ENCODE measurements at places on chromosomes 6 and 20.
A peak's percentile ranks its signal among the peaks of the same experiment; 100 is the strongest.

DNA sequence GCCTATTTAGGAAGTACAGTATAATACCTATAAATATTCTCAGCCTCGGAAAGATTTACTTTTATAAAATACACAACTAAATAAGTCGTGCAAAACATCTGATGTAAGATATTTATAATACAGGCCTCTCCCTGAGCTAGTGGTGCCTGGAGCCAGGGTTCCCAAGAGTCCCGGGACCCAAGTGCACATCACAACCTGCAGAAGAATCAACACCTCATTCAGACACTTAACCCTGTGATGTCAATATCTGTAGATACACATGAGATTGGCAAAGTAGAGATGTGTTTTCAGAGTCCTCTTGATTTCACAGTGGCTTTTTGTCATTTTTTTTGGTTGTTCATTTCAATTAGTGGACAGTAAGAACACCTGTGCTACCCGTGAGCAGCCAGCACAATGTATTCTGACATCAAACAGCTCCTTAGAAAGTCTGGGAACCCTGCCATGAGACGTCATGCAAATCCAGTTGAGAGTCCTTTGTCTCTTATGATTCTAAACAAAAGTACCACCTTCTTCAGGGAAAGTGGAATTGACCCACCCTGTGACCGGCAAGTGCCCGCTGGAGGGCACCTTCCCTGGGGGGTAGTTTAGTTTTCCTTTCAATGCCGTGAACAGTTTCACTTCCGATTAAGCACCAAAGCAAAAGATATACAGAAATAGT lies 101.6 kb downstream of the DACT2 start:
- DNase-seq: no peak

DNA sequence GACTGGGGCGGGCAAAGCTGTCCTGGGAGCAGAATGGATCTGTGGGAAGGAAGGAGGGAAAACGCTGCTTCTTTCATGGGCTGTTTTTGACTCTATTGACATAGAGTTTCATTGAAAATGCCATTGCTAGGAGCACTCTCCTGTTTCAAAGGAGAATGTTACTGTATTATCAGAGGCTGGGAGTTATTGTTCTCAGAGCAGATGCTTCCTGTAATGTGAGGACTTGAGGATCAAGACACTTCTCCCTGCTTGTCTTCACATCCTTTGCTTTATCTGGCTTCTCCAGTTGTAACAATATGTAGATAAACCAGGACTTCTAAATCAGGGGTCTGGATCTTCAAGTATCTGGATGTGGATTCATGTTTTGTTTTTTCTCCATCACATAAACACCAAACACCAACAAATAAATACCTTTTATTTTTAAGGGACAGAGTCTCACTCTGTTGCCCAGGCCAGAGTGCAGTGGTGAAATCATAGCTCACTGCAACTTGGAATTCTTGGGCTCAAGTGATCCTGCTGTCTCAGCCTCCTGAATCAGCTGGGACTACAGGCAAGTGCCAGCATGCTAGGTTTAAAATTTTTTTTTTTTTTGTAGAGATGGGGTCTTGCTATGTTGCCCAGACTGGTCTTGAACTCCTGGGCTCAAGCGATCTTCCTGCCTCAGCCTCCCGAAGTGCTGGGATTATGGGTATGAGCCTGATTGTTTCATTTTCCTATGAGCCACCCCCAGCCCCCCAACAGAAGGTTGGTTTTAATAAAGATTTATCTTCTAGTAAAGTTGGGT lies 3.9 kb downstream of the CD109 start:
- no peak for DNase-seq

- peak; percentile 27 for DNase-seq
These were observed 401.1 kb downstream of the SAMD5 start for GRCh38 chr6:147909640-147910039.

GRCh38 chr6:113859349-113860180 lies 2.4 kb downstream of the MARCKS start:
- DNase-seq: no peak

DNA sequence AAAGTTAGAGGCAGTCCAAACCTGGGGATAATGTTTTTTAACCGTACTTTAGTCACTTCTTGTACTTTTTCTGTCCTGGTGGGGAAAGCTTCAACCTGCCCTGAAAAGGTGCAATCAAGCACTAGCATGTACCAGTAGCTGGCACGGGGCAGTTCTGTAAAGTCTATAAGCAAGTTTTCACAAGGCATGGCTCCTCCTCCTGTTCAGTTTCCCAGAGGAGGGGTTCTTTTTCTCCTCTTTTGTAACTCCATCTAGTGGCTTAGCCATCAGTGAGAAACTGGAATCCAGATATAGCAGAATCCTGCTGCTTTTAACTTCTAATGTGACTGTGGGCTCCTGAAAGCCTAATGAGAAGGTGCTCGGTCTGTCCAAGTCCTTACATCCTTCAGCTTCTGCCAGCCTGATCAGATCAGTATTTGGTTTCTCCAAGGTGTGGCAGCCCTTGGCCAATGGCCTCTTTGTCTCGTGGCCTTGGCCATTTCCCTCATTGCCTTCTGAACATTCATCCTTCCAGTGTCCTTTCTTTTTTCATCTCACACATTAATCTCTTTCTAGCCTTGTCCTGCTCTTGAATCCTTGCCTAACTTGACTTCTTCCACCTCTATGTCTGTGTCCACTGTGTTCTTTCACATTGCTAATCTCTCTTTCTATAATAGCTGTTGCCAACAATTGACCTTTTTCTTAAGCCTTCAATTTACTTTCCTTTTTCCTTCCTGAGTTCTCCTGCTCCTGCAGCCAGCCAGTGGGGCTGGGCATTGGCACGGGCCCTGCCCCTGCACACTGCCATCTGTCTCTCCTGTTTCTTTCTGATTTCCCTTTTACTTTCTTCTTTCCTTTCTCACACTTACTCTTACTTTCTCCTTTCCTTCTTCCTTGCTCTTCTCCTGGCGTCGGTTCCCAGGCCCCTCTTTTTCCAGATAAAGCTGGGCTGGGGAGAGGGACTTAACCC lies 222.0 kb upstream of the SYNCRIP start:
- DNase-seq: no peak

DNA sequence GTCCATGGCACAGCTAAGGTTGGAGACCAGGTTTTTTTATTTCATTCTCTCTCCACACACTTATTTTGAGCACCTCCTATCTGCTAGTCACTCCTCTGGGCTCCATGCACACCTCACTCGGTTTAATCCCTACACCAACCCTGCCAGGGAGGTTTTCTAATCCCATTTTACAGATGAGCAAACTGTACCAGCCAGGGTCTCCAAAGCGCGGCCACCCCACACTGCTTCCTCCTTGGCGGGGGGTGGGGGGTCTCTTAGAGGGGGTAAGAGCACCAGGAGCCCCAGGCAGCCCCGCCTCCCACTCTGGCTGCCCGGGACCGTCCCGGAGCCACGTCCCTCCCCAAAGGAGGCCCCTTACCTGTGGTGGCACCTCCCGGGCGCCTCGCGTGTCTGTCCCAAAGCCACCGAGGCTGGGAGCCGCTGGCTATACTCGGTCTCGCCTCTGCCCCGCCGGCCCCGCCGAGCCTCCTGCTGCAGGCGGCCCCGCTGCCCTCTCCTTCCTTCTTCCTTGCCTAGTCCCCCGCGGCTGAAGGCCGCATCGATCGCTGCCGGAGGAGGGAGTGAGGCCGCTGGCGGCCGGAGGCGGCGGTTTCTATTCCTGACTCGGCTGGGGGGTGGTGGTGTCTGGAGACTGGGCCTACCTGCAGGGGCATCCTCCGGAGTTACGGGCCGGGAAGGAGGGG lies at the start of gene KCNS1:
Gene KCNS1, minus strand, starts transcription at position 565 of the 683 bp plus-strand sequence. CDS start 1,891 bp downstream, outside the sequence.
- no peak for DNase-seq

- no peak for DNase-seq
These were observed 107.4 kb upstream of the TENT5A start for GRCh38 chr6:81859884-81860283.

- peak; percentile 12 for DNase-seq
These were observed 73.3 kb downstream of the OPRM1 start for GRCh38 chr6:154112181-154112809.

DNA sequence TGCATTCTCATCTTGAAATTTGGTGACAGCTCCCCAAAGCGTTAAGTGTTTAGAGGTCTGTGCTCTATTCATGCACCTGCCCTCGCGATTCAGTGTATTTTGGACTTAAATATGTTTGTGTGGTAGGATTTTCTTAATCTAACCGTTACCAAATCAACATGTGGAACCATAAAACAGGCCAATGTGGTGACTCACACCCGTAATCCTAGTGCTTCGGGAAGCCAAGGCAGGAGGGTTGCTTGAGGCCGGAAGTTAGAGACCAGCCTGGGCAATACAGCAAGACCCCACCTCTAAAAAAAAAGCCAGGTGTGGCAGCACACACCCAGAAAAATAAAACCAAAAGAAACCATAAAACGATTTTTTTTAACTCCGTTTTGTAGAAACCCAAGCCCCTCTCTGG lies 31.5 kb downstream of the PYGB start:
- DNase-seq: no peak

DNA sequence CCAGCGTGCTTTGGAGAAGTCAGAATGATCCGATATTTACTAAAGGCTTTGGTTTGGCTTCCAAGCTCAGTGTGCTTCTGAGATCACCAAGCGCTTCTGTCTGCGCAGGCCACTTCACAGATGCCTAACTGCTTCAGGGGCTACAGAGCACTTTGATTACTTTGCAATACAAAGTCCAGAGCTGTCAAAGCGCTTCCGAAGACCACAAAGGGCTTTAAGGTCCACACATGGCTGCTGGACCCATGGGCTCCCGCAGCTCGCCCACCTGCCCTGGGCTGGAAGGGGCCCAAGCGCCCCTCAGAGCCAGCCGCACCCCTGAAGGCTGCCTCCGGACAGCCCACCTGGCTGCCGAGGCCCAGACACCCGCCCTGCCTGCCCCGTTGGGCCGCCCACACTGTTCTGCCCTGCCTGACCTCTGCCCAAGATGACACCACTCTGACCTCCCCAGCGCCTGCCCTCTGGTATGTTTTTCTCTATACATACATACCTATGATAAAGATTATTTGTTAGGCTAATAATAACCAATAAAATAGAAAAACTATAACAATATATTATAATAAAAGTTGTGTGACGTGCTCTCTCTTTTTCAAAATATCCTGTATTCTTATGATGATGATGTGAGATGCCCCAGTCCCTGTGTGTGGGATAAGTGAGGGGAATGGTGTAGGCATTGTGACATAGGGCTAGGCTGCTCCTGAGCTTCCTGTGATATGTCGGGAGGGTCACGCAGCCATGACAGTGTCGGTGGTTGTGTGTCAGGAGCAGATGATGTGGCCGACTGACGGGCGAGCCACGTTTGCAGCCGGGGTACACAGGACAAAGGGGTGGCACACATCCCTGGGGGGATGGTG lies 22.6 kb downstream of the DYNLT1 start:
- no peak for DNase-seq

GRCh38 chr6:143839196-143839595 lies 3.9 kb upstream of the LTV1 start:
- no peak for DNase-seq

DNA sequence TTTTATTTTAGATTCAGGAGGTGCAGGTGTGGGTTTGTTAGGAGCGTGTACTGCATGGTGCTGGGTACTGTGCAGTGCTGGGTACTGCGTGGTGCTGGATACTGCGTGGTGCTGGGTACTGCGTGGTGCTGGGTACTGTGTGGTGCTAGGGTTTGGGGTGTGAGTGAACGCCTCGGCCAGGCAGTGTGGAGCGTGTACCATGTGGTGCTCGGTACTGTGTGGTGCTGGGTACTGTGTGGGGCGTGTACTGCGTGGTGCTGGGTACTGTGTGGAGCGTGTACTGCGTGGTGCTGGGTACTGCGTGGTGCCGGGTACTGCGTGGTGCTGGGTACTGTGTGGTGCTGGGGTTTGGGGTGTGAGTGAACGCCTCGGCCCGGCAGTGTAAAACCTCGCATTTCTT lies 62.9 kb downstream of the WDR27 start:
- no peak for DNase-seq

GRCh38 chr20:35742741-35743523 lies 872 bp upstream of the RBM39 start:
- no peak for DNase-seq

GRCh38 chr6:108113557-108114519 lies 39.3 kb upstream of the OSTM1 start:
- peak; percentile 52 for DNase-seq

DNA sequence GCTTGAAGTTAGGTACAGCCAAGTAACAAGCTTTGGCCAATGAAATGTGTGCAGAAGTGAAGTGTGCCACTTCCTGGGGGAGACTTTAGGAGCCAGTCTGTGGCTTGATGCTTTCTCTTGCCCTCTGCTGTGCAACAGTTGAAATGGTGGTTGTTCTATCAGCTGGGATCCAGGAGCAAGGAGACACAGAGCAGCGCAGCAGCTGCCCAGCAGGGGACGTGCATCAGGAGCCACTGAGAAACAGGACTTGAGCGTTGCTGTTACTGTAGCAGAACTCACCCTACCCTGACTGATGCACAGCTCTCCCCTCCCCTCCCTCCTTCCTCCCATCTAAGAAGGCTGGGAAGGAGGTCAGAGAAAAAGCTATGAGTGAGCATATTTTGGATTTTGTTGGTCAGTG lies 18.9 kb upstream of the CCN5 start:
- no peak for DNase-seq

DNA sequence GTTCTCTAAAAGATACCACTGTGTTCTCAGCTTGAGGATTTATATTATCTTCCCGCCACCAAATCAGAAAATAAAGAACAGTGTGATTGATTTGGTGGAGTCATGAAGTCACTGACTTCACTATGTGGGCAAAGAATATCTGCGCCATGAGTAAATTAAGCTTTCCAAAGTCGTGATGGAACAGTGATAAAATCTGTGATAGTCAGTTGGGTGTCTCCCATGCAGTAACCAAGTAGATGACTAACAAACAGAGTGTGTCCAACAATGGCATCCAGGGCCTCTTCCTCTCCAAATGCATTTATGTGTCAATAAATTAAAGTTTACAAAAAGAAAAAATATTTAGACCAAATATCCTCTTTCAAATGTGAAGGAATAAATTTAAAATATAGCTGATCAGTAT lies 87.0 kb upstream of the DST start:
- DNase-seq: no peak

DNA sequence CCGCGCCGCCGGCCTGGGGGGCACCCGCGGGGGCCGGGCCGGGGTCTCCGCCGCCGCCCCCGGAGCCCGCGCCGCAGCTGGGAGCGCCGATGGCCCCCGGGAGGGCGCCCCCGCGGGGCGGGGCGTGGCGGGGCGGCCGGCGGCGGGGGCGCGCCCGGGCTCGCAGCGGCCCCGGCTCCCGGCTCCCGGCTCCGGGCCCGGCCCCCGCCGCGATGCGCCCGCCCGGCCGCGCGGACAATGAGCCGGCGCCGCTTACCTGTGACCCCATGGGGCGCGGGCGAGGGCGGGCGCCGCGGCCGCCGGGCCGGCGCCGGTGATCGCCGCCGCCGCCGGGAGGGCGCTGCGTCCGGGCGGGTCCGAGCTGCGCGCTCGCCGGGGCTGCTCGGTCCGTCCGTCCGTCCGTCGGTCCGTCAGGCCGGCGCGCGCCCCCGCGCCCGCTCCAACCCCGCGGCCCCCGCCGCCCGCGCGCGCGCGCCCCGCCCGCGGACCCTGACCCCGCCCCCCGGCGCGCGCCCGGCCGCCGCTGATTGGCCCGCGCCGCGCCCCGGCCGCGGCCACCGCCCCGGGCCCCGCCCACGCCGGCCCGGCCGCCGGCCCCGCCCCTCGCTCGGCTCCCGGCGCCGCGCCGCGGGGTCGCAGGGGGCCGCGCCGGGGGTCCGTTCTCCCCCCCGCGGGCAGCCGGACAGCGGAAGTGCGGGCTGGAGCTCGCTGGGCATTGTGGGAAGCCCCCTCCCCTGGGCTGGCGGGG lies at the start of gene ZBTB46:
Gene ZBTB46, minus strand, starts transcription at position 424 of the 748 bp plus-strand sequence. CDS start 40,507 bp downstream, outside the sequence.
- DNase-seq: peak; percentile 96

- DNase-seq: no peak
These were observed 48.9 kb upstream of the EPHA7 start for GRCh38 chr6:93468291-93468690.

GRCh38 chr6:107513214-107513613 lies 23.3 kb downstream of the SOBP start:
- DNase-seq: no peak

Data from urothelium cell line (cell line).